NCI-H460 (cell line): ENCODE measurements at places on chromosomes 4 and X. TPM values are rescaled to one million over a fixed set of nuclear protein-coding genes. Genes with fewer than 3 reads are reported as not detected.

KLHL15 gene
- total RNA-seq, result 18.1 and 19.3 TPM in 2 replicates

CWH43 gene
- total RNA-seq, result not detected in 2 replicates

GRCh38 chr4:8270418-8270771 lies 841 bp downstream of the HTRA3 start:
- DNase-seq, result no peak

GRCh38 chr4:183607894-183608293 lies 51.1 kb downstream of the RWDD4 start:
- DNase-seq, result no peak

DNA sequence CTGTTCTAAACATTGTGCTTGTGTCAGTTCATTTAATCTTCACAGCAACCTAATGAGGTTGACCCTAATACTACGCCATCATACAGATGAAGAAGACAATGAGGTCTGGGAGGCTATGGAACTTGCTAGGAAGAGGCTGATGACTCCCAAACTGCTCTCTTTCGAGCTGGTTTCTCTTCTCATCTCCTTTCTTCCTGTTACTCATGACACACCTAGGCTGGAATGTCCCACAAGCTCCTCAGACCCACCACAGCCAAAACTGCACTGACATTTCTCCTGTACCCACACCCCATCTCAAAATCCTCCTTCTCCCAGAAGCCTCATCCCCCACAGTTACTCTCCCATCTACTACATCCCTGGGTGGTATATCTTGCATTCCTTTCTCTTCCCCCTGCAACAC lies 27.4 kb upstream of the PJA1 start:
- no peak for DNase-seq

GRCh38 chr4:47462799-47463234 lies 685 bp downstream of the COMMD8 start:
- no peak for DNase-seq

- DNase-seq, result no peak
These were observed 622.1 kb downstream of the SPRY1 start for GRCh38 chr4:124018383-124019317.
